ENCODE measurements at places on chromosomes 7 and 10. TPM values are rescaled to one million over a fixed set of nuclear protein-coding genes. Genes with fewer than 3 reads are reported as not detected.
A peak's percentile ranks its signal among the peaks of the same experiment; 100 is the strongest.

Gene WDR91
- total RNA-seq = 22.6 TPM

DNA sequence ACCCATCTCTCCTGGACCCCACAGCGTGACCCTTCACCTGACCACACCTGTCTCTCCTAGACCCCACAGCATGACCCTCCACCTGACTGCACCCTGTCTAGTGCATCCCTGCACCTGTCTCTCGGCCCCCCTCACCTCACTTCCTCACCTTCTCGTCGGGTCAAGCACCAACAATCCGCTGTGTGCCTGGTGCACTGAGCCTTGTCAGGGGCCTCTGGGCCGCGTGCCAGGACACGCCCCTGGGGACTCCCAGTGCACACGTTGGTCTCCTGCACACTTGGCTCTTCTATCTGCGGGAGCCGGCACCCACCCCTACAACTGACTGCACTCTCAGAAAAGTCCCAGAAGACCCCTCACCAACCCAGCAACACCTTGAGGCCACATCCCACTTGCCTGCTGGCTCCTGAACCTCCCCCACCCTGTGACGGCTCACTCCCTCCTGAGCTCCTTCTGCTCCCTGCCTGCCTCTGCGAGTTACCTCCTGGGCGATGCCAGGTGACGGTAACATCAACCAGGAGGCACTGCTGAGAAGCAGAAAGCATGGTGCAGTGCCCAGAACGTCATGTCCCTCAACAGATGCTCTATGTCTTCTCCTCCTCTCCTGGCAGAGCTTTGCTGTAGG, 147.6 kb downstream of the DIP2C start:
- no peak overlapping the region for H3K4me3 ChIP-seq
- DNase-seq = no peak
- peaks cover 8% of the 10 kb centered on the region for H3K4me1 ChIP-seq

DNA sequence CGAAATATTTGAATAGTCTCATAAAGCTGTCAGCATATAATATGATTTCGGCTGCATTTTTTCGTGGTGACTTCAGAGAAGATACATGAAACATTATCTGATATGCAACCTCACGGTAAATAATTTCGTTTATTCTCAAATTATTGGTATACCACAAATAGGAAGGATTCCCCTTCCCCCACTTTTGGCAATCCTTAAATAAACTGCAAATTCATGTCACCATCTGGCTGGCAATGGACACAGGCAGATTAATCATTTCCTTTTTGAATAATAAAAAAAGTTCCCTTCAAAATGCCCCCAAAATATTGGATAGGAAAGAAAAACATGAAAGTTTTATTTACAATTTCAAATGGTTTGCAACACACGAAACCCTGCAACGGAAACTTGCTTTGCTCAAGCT, 234.5 kb upstream of the MEOX2 start:
- H3K4me3 ChIP-seq = no peak overlapping the region
- no peaks in the 10 kb centered on the region for H3K4me1 ChIP-seq
- no peak for DNase-seq
- no peak overlapping the region for H3K27ac ChIP-seq
- H3K27me3 ChIP-seq = no peaks in the 10 kb centered on the region

Gene FXYD4
- total RNA-seq = not detected

DNA sequence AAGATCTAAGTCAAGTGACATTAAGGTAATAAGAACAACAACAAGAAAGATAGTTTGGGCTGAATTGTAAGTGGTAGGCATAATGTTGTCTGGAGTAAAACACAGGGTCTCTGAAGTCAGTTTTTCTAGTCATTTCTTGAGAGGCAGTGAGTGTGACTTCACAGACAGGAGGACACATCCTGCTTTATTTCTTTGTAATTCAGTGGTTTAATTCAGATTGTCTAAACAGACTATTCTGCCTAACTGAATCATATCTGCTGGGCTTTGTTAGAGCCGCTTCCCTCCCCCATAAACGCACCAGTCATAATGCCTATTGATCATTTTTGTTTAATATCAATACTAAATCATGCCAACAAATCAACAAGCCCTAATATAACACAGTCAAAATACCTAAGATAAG, 46.8 kb downstream of the AGK start:
- H3K4me1 ChIP-seq = peaks cover 21% of the 10 kb centered on the region
- H3K27ac ChIP-seq = no peak overlapping the region
- peaks cover 86% of the 10 kb centered on the region for H3K36me3 ChIP-seq
- DNase-seq = no peak

DNA sequence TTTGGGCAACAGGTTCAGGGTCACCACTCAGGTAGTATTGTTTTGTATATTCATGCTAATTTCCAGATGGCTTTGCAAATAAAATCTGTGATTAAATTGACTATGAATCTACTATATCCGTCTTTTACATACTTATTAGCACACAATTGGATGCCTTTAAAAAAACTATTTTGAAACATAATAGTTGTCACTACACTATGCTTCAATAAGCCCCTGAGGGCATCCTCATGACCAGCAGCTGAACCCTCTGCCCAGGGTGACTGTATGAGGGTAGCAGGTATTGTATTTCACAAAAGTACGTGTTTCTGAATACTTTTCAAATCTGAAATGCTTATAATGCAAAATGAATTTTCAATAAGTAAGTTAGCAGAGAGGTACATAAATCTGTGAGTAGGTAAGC, 97.3 kb downstream of the DNAH11 start:
- no peak overlapping the region for H3K27ac ChIP-seq
- no peak for DNase-seq
- no peaks in the 10 kb centered on the region for H3K36me3 ChIP-seq

GRCh38 chr10:58384544-58384998, 639 bp upstream of the TFAM start:
- peaks cover 6% of the 10 kb centered on the region for H3K27me3 ChIP-seq
- H3K4me1 ChIP-seq = peaks cover 32% of the 10 kb centered on the region
- H3K36me3 ChIP-seq = peaks cover 33% of the 10 kb centered on the region
- peak overlapping the region; percentile 99 for H3K4me3 ChIP-seq

GRCh38 chr7:138889582-138890498, 91.3 kb downstream of the KIAA1549 start:
- DNase-seq = no peak
- H3K4me3 ChIP-seq = no peak overlapping the region
- H3K36me3 ChIP-seq = no peaks in the 10 kb centered on the region
- H3K27ac ChIP-seq = no peak overlapping the region

GRCh38 chr10:95254629-95255028, 36.2 kb downstream of the PDLIM1 start:
- no peak for DNase-seq

DNA sequence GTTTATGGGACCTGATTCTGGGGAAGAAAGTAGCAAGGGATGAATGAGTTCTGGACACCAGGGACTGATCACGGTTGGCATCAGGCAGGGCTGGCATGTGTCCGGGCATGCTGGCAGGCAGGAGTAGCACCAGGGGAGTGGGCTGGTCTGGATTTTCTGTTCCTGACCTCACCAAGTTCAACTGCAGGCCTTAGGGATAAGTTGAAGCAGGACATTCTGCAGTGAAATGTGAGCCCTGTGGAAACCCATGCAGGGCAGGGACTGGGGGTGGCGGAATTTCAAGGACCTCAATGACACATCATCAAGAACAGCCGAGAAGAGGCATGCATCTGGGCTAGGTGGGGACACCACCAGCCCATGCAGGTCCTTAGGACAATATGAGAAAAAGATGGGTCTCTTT, 80.2 kb upstream of the ADAM12 start:
- no peak overlapping the region for H3K27ac ChIP-seq
- H3K27me3 ChIP-seq = no peaks in the 10 kb centered on the region
- no peak overlapping the region for H3K4me3 ChIP-seq
- no peaks in the 10 kb centered on the region for H3K4me1 ChIP-seq
- H3K36me3 ChIP-seq = no peaks in the 10 kb centered on the region
- no peak for DNase-seq

GRCh38 chr10:47023237-47024045, 112.2 kb downstream of the PTPN20 start:
- H3K27ac ChIP-seq = no peak overlapping the region
- peaks cover 16% of the 10 kb centered on the region for H3K4me1 ChIP-seq
- no peaks in the 10 kb centered on the region for H3K27me3 ChIP-seq
- peak; percentile 8 for DNase-seq
- H3K36me3 ChIP-seq = no peaks in the 10 kb centered on the region
- H3K4me3 ChIP-seq = no peak overlapping the region

GRCh38 chr7:127107601-127108007, 145.1 kb downstream of the GRM8 start:
- no peak overlapping the region for H3K27ac ChIP-seq
- H3K27me3 ChIP-seq = no peaks in the 10 kb centered on the region
- H3K4me1 ChIP-seq = no peaks in the 10 kb centered on the region
- peak; percentile 11 for DNase-seq
- no peaks in the 10 kb centered on the region for H3K36me3 ChIP-seq

DNA sequence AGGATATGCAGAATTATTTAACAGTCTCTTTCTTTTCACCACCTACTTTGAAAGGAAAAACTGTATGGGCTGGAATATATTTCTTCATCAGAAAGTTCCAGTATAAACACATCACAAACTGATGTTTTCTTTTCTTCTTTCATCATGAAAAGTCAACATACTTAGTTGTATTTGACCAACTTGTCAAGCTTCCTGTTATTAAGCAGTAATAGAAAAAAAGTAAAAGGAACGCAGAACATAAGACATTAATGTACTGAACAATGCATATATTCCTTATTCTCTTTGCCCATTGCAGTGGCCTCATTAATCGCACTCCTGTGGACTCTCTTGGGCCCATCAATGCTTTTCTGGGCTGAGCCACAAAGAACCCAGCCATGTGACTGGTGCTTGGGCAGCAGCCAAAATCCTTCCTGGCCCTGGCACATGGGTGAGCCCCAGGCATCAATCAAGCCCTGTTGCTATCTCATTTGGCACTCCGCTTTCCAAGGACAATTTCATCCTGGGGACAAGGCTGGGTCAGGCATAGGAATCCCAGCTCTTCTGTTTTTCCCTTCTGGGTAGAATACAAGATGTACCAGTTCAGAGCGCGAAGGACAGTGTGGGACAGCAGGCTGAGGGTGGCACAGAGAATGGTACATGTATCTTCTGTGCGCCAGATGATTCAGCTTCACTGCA, 42.3 kb downstream of the RHOBTB1 start:
- H3K27ac ChIP-seq = no peak overlapping the region
- DNase-seq = no peak
- H3K27me3 ChIP-seq = peaks cover 3% of the 10 kb centered on the region
- no peaks in the 10 kb centered on the region for H3K4me1 ChIP-seq
- H3K36me3 ChIP-seq = no peaks in the 10 kb centered on the region

Gene METTL27
- 0.90 TPM for total RNA-seq

GRCh38 chr7:13749636-13750035, 239.8 kb downstream of the ETV1 start:
- no peak overlapping the region for H3K4me3 ChIP-seq

GRCh38 chr10:78462176-78462575, 428.5 kb downstream of the RPS24 start:
- H3K4me3 ChIP-seq = no peak overlapping the region
- peaks cover 1% of the 10 kb centered on the region for H3K27me3 ChIP-seq
- no peak overlapping the region for H3K27ac ChIP-seq
- no peaks in the 10 kb centered on the region for H3K36me3 ChIP-seq
- no peaks in the 10 kb centered on the region for H3K4me1 ChIP-seq

DNA sequence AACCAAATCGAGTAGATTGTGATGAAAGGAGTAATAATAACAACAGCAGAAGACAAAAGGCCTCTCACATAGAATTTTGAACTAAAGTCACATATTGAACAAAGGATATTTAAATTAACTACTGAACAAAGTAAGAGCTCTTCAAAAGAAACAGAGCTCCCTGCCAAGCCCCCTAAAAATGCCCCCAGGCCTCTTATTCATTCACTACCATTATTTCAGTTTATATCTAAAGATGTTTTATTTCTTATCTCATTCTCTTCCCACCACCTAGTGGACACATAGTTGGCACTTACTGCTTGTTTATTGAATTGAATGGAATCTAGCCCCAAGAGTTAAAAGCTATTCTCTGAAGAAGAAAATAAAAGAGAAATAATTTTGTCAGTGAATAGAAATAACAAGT, 37.4 kb downstream of the VCL start:
- H3K4me3 ChIP-seq = no peak overlapping the region
- peaks cover 17% of the 10 kb centered on the region for H3K36me3 ChIP-seq
- no peak overlapping the region for H3K27ac ChIP-seq

DNA sequence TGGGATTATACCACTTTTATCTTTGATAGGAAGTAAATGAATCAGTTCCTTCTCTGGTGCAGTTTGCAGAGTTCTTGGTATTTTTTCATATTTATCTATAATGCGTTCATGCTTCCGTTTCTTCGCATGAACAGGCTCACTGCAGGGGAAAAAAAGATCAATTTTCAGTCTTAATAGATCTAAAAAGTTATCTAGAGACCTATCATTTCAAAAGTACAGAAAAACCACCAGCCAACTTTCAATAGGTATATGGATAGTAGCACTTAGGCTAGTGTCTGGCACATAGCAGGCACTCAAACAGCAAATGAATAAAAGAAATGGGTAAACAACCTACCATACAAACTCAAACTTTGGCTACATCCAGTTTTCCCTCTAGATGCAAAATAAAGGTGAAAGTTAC, 5.5 kb downstream of the NOC3L start:
- H3K27me3 ChIP-seq = no peaks in the 10 kb centered on the region
- H3K27ac ChIP-seq = no peak overlapping the region
- no peak overlapping the region for H3K4me3 ChIP-seq
- peaks cover 68% of the 10 kb centered on the region for H3K36me3 ChIP-seq
- H3K4me1 ChIP-seq = peaks cover 27% of the 10 kb centered on the region
- DNase-seq = no peak

Gene CALHM1
- not detected for total RNA-seq

GRCh38 chr7:4999369-4999950, 40.5 kb upstream of the MMD2 start:
- H3K36me3 ChIP-seq = peaks cover 54% of the 10 kb centered on the region
- H3K27me3 ChIP-seq = no peaks in the 10 kb centered on the region
- H3K4me1 ChIP-seq = peaks cover 5% of the 10 kb centered on the region
- no peak for DNase-seq
- H3K27ac ChIP-seq = no peak overlapping the region

Gene PDK4
- not detected for total RNA-seq

- H3K27me3 ChIP-seq = no peaks in the 10 kb centered on the region
- no peak overlapping the region for H3K4me3 ChIP-seq
- DNase-seq = no peak
- no peaks in the 10 kb centered on the region for H3K4me1 ChIP-seq
Measured at GRCh38 chr7:2278026-2278425, 36.0 kb downstream of the NUDT1 start.

- no peaks in the 10 kb centered on the region for H3K4me1 ChIP-seq
- H3K27ac ChIP-seq = no peak overlapping the region
- no peak for DNase-seq
- H3K4me3 ChIP-seq = no peak overlapping the region
- H3K36me3 ChIP-seq = no peaks in the 10 kb centered on the region
Measured at GRCh38 chr10:29897999-29898716, 161.2 kb downstream of the JCAD start.

DNA sequence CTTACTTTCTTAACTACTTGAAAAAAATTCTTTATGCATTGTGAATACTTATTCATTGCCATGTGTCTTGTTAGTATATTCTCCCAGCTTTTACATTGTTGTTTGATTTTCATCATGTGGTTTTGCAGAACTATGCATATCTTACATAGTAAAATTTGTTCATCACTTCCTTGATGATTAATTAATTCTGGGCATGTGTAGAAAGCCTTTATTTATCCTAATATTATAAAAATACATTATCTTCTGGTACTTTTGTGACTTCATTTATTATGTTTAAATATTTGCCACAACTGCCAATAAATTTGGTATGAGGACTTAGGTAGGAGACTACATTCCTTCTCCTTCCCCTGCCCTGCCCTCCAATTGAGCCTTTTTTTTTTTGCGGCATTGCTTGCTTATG, 166.0 kb upstream of the ZNF32 start:
- H3K27ac ChIP-seq = no peak overlapping the region
- H3K4me3 ChIP-seq = no peak overlapping the region
- peaks cover 2% of the 10 kb centered on the region for H3K36me3 ChIP-seq

- H3K27ac ChIP-seq = no peak overlapping the region
- no peak for DNase-seq
- peaks cover 42% of the 10 kb centered on the region for H3K4me1 ChIP-seq
- peaks cover 3% of the 10 kb centered on the region for H3K36me3 ChIP-seq
Measured at GRCh38 chr10:69217119-69217754, 2.9 kb upstream of the HKDC1 start.

Measured in activated T-helper 2 cell treated with anti-CD3 and anti-CD28 coated beads, Interferon-gamma antibody, Interleukin-2, Interleukin-4, amounts not matched to agents 10 μg/mL and 5 μg/mL and 100 μg/mL, durations not matched to agents 14 hours and 24 hours and 36 hours (primary cell).